ENCODE measurements at places on chromosomes 16 and 17. TPM values are rescaled to one million over a fixed set of nuclear protein-coding genes. Genes with fewer than 3 reads are reported as not detected.

DNA sequence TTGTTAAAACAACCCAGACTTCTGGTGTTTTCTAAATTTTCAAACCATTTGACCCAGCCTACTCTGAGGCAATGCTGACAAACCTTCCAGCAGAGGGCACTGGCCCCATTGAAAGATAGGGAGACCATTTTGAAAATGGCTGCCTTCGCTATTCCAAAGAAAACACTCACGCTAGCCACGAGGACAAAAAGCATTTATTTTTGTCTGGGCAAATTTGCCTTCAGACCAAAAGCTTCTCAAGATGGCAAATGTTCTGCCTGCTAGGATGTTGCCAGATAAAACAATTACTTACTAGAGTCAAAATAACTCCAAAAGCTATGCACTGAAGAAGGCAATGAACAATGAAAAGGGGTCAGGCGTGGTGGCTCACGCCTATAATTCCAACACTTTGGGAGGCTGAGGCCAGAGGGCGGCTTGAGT is 296.7 kb upstream of the IRX5 start:
- H3K27me3 ChIP-seq = no peaks in the 10 kb centered on the region
- H3K4me1 ChIP-seq = no peaks in the 10 kb centered on the region
- DNase-seq = no peak
- no peaks in the 10 kb centered on the region for H3K36me3 ChIP-seq
- no peak overlapping the region for H3K27ac ChIP-seq

DNA sequence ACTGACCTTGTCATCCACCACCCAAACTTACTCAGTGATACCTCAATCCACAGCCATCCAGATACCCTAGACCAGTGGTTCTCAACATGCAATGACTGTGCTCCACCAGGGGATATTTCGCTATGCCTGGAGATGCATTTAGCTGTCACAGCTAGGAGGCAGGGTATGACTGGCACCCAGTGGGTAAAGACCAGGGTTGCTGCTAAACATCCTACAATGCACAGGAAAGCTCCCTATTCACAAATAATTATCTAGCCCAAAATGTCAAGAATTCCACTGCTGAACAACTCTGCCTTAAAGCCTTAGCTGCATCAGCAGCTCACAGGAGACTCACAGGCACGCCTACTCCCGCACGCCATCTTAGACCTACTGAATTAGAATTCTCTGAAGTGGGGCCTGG is 212.6 kb downstream of the GRIN2A start:
- H3K27me3 ChIP-seq = no peaks in the 10 kb centered on the region
- H3K4me1 ChIP-seq = no peaks in the 10 kb centered on the region
- H3K36me3 ChIP-seq = no peaks in the 10 kb centered on the region
- H3K4me3 ChIP-seq = no peak overlapping the region

- no peak overlapping the region for H3K27ac ChIP-seq
- H3K4me1 ChIP-seq = no peaks in the 10 kb centered on the region
- H3K4me3 ChIP-seq = no peak overlapping the region
- no peaks in the 10 kb centered on the region for H3K27me3 ChIP-seq
Measured at GRCh38 chr16:54040975-54041374, 245.6 kb downstream of the IRX3 start.

GRCh38 chr17:74599448-74599939 is 7.4 kb upstream of the CD300LD start:
- H3K27ac ChIP-seq = no peak overlapping the region
- peak; percentile 55 for DNase-seq
- peaks cover 42% of the 10 kb centered on the region for H3K4me1 ChIP-seq
- no peak overlapping the region for H3K4me3 ChIP-seq

DNA sequence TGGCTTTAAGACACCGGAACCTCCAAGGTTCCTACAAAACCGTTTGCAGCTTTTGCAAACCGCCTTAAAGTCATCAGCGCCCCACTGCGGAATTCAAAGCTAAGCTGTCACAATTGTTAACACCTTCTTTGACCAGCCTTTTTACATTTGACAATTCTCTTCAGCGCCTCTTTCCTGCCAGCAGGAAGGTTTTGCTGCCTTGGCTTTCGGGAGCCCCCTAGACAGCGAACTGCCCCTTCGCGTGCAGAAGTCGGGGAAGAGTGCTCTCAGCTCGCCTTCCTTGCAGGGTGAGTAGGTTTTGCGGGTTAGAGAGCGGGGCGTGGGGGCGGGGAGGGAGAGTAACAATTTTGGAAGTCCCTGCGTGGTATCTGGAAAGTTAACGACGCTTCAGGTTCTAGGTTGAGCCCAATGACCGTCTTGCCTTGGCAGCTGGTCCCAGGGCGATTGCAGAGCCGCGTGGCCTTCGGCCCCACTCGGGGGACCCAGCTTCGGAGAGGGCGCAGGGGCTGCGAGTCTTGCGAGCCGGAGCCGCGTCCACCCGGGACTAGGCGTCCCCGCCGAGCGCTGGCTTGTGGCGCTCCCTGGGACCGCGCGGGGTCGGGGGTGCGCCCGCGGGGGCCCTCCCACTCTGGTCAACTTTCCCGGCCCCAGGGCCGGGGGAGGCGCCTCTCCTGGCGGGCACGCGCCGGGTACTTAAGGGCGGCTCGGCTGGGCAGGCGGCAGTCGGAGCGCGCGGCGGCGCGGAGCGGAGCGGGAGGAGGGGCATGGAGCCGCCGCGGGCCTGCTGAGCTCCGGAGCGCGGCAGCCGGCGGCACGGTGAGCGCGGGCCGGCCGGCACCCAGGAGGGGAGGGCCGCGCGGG is at the start of gene HAS3:
TSS of gene HAS3 (plus strand) at position 153 of the 861 bp plus-strand sequence. CDS start 3,743 bp downstream, outside the sequence.
- peak; percentile 44 for DNase-seq
- H3K27me3 ChIP-seq = no peaks in the 10 kb centered on the region
- H3K36me3 ChIP-seq = peaks cover 7% of the 10 kb centered on the region
- H3K4me3 ChIP-seq = peak within 1 kb of the TSS; percentile 44

DNA sequence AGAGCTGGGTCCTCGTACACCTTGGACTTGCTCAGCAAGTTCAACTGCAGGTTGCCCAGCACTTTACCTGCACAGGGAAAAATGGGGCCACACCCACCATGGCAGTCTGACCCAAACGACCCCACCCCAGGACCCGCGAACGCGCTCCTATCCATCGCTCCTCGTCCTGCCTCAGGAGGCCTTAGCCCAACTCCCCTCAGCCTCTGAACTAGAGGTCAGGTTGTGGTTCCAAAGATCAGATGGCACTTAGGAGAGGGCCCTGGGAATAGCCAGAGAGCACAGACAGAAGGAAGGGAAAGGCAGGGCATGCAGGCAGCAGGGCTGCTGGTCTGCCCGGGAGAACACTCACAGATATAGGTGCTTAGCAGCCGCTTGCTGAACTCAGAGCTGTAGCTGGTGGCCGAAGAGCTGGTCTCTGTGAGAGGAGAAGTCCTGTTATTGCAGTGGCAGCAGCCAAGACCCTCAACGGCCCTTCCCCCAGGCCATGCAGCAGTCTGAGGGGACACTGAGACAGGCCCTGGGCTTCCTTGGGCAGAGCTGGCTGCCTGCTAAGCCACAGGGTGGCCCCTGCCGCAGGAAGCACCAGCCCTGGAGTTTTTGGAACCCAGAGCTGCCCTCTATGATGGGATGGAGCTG is 6.9 kb downstream of the ZACN start:
- no peak for DNase-seq
- peaks cover 75% of the 10 kb centered on the region for H3K36me3 ChIP-seq
- H3K27me3 ChIP-seq = no peaks in the 10 kb centered on the region
- no peaks in the 10 kb centered on the region for H3K4me1 ChIP-seq

DNA sequence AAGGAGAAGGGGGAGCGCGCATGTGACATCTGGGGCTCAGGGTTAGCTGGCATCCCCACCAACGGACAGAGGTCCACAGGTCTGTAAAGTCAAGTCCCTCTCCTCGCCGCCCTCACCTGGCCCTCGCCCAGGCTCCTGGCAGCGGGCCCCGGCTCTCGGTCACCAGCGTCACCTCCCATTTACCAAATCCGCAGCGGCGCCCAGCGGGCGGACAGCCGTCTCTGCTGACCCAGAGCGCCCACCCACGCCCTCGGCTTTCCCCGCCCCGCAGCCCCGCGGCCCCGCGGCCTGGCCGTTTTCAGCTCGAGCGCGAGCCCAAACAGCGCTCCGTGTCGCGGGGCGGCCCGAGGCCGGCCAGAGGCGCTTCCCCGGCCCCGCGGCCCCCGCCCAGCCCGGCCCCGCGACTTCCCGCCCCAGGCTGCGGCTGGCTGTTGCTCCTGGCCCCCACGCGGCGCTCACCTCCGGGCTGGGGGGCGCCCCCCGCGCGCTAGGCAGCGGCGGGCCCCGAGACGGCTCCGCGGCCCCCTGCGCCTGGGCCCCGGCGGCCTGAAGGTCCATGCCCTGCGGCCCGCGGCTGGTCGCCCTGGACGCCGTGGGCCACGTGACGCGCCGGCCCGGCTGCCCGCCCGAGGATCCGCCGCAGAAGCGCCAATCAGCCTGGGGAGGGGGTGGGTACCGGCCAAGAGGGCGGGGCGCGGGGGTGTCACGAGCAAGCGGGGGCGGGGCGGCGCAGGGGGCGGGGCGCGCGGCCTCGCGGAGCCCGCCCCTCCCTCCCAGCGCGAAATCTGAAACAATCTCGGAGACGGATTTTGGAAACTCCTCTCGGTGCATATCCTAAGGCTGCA is at the start of gene COPRS:
TSS of gene COPRS (minus strand) at position 603 of the 845 bp plus-strand sequence. CDS start at position 558, 45 bp downstream.
- peak within 1 kb of the TSS; percentile 46 for H3K4me3 ChIP-seq
- H3K4me1 ChIP-seq = peaks cover 11% of the 10 kb centered on the region
- no peaks in the 10 kb centered on the region for H3K27me3 ChIP-seq
- H3K36me3 ChIP-seq = no peaks in the 10 kb centered on the region
- no peak within 1 kb of the TSS for H3K27ac ChIP-seq

DNA sequence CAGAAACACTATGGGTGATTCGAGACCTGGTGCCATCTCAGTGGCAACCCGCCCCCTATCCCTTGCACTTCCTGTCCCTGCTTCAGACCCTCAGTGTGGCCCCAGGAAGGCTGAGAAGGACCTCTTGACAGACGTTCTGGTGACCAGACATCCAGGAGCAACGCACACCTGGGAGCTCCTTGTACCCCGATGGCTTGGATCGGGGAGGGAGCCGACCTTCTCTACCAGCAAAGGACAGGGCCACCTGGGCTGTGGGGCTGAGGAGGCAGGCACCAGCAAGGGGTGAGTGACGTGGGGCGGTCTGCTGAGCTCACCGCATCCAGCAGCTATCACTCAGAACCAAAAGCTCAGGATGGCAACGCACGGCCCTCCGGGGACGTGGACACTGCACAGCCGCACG is 27.2 kb downstream of the UNKL start:
- H3K27ac ChIP-seq = no peak overlapping the region
- H3K27me3 ChIP-seq = no peaks in the 10 kb centered on the region
- no peak overlapping the region for H3K4me3 ChIP-seq
- H3K4me1 ChIP-seq = no peaks in the 10 kb centered on the region
- H3K36me3 ChIP-seq = no peaks in the 10 kb centered on the region
- no peak for DNase-seq

- H3K27me3 ChIP-seq = no peaks in the 10 kb centered on the region
- no peak for DNase-seq
- no peaks in the 10 kb centered on the region for H3K36me3 ChIP-seq
Measured at GRCh38 chr16:56921571-56921970, 10.4 kb upstream of the HERPUD1 start.

DNA sequence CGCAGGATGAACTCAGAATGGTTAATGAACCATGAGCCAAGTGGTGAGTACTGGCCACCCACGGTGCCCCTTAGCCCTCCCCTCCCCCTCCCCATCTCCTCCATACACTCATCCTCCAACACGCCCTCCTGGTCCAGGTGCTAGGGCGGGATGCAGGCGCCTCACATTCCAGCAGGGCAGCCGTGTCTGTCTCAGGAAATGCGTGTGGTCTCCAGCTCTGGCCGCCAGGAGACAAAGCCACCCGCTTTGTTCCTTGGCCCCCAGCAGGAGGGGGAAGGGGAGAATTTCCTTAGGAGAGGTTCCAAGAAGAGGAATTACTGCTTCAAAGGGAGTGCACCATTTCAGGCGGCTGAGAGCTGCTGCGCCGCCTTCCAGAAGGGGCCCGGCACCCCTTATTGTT is 29.7 kb upstream of the RMI2 start:
- no peak overlapping the region for H3K27ac ChIP-seq
- no peak for DNase-seq

- peaks cover 59% of the 10 kb centered on the region for H3K36me3 ChIP-seq
- no peak overlapping the region for H3K4me3 ChIP-seq
- H3K27ac ChIP-seq = no peak overlapping the region
- no peak for DNase-seq
Measured at GRCh38 chr16:24102209-24102660, 153.9 kb upstream of the CACNG3 start.

DNA sequence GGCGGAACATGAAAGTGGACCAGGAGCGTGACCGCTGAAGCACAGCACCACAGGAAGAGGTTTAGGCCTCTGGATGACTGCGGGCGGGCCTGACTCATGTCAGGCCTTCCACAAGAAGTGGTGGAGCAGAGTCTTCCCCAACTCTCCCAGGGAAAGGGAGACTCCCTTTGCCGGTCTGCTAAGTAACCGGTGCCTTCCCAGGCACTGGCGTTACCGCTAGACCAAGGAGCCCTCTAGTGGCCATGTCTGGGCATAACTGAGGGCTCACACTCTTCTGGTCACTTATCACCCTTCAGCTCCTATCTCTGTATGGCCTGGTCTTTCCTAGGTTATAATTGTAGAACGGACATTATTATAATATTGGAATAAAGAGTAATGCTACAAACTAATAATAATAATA is 1931.9 kb downstream of the TP53TG3F start:
- H3K4me3 ChIP-seq = no peak overlapping the region
- H3K27ac ChIP-seq = no peak overlapping the region
- H3K27me3 ChIP-seq = no peaks in the 10 kb centered on the region
- H3K4me1 ChIP-seq = no peaks in the 10 kb centered on the region
- DNase-seq = peak; percentile 25
- H3K36me3 ChIP-seq = no peaks in the 10 kb centered on the region

- no peaks in the 10 kb centered on the region for H3K27me3 ChIP-seq
- no peak for DNase-seq
- no peaks in the 10 kb centered on the region for H3K36me3 ChIP-seq
- H3K4me1 ChIP-seq = peaks cover 19% of the 10 kb centered on the region
- no peak overlapping the region for H3K27ac ChIP-seq
Measured at GRCh38 chr16:48540222-48540900, 69.6 kb downstream of the N4BP1 start.

GRCh38 chr17:83119987-83120864 is 40.8 kb downstream of the METRNL start:
- H3K36me3 ChIP-seq = no peaks in the 10 kb centered on the region
- no peaks in the 10 kb centered on the region for H3K27me3 ChIP-seq
- H3K4me1 ChIP-seq = peaks cover 28% of the 10 kb centered on the region
- peak; percentile 91 for DNase-seq
- H3K4me3 ChIP-seq = peak overlapping the region; percentile 25

GRCh38 chr17:70767102-70767701 is 597.9 kb downstream of the KCNJ2 start:
- no peaks in the 10 kb centered on the region for H3K27me3 ChIP-seq
- H3K4me3 ChIP-seq = no peak overlapping the region
- H3K36me3 ChIP-seq = no peaks in the 10 kb centered on the region
- no peaks in the 10 kb centered on the region for H3K4me1 ChIP-seq
- H3K27ac ChIP-seq = no peak overlapping the region
- no peak for DNase-seq

- no peak overlapping the region for H3K27ac ChIP-seq
- peaks cover 4% of the 10 kb centered on the region for H3K27me3 ChIP-seq
- H3K36me3 ChIP-seq = no peaks in the 10 kb centered on the region
- no peaks in the 10 kb centered on the region for H3K4me1 ChIP-seq
- H3K4me3 ChIP-seq = no peak overlapping the region
Measured at GRCh38 chr17:51351080-51351479, 90.7 kb downstream of the UTP18 start.

Gene SDK2
- total RNA-seq = 12.7 TPM

Gene TRIM37
- 28.3 TPM for total RNA-seq

Gene MON1B
- 81.0 TPM for total RNA-seq

Gene SMTNL2
- not detected for total RNA-seq

Gene VMO1
- not detected for total RNA-seq
